ENCODE measurements at places on chromosomes 4 and X.
A peak's percentile ranks its signal among the peaks of the same experiment; 100 is the strongest.

DNA sequence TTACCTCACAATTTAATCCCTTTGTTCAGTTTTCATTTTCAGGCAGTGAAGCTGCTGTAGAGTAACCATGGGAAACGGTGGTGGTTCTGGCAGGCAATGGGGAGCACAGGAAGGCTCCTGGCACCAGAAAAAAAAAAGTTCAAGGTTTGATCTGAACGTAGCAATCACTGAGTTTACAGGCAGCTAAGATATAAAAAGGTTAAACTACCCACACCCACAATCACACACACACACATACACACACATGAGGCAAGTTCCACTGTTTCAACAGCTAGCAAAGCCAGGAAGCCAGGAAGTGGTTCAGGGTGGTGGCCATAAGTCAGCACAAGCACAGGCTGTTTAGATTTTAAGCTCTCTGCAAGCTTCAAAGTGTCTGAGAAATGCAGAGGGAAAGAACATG, at the start of gene SULT1B1:
Gene SULT1B1, minus strand, starts transcription at position 166 of the 400 bp plus-strand sequence. CDS start 5,403 bp downstream, outside the sequence.
- peak; percentile 87 for ATAC-seq

- no peak for ATAC-seq
These were observed 871 bp upstream of the HPGD start for GRCh38 chr4:174523025-174523693.

DNA sequence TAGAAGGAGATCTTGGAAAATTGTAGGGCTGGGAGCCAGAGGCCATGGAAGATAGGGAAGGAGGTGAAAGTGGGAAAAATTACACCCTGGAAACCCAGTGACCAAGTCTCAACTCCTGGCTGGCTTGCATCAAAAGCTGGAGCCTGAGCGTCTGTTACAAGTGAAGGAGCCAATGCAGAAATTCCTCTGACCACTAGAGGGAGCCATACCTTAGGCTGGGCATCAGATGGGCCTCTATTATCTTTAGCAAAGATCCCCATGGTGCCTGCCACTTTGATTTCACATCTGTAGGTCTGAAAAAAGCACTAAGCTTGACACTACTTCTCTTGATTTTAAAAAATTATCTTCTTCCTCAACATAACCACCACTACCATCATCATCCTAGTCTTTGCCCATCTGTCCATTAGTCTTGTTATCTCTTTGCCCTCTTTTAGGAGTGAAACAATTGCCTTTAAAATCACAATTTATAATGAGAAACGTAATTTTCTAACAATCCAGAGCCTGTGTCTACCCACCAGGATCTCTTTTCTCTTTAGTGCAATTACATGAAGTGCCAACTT, 62.9 kb downstream of the ANAPC4 start:
- ATAC-seq = peak; percentile 83

DNA sequence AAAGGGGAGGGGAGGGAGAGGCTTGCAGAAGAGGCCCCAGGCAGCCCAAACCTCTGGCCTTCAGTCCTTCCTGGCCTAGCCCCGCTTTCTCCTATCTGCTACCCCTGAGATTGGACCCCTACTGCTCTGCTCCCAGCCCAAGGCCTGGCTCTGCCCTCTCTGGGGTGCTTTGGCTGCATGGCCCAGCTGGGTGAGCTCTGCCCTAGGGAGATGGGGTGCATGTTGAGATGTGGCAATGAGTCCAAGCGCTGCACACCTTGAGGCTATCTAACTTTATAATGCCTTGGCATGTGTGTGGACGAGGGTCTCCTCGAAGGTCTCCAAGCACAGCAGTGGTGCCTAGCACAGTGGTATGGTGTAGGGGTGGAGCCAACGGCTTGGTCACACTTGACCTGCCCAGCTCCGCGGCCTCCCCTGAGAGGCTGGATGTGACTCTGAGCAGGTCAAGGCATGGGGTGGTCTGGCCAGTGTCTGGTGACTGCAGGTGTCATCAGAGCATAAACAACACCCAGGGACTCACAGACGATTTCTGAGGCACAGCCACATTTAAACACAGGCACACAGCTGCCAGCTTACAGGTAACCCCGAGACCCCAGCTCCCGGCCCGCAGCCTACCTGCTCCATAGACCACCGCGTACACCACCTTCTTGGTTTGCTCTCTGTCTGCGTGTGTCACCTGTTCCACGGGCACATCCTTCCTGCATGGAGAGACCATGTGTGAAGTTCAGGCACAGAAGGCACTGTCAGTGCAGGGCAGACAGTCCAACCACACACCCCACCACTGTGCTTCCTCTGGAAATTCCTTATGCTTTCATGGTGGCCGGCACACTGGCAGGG, 36.3 kb downstream of the NAT8L start:
- no peak for ATAC-seq

- ATAC-seq = no peak
These were observed 83.9 kb downstream of the AFAP1 start for GRCh38 chr4:7855731-7856130.

- ATAC-seq = no peak
These were observed 5.8 kb downstream of the YTHDC1 start for GRCh38 chr4:68344049-68344448.

GRCh38 chr4:81505004-81505598, 33.4 kb upstream of the RASGEF1B start:
- peak; percentile 43 for ATAC-seq

Data from esophagus mucosa (tissue), 1 donor.